Stimulated activated CD4-positive, alpha-beta T cell treated with anti-CD3 and anti-CD28 coated beads, TNF-alpha, amount 100 ng/mL, for 1 hour (primary cell): ENCODE measurements at places on chromosomes 16 and 17.

GRCh38 chr17:33651686-33652085 is 358.6 kb upstream of the ASIC2 start:
- no peak for DNase-seq

- DNase-seq, result no peak
Measured at GRCh38 chr17:29063992-29064391, 21.1 kb downstream of the PIPOX start.

- DNase-seq, result no peak
Measured at GRCh38 chr16:49670627-49671026, 185.3 kb downstream of the ZNF423 start.

GRCh38 chr16:2981899-2982250 is 1.6 kb upstream of the PKMYT1 start:
- DNase-seq, result no peak

DNA sequence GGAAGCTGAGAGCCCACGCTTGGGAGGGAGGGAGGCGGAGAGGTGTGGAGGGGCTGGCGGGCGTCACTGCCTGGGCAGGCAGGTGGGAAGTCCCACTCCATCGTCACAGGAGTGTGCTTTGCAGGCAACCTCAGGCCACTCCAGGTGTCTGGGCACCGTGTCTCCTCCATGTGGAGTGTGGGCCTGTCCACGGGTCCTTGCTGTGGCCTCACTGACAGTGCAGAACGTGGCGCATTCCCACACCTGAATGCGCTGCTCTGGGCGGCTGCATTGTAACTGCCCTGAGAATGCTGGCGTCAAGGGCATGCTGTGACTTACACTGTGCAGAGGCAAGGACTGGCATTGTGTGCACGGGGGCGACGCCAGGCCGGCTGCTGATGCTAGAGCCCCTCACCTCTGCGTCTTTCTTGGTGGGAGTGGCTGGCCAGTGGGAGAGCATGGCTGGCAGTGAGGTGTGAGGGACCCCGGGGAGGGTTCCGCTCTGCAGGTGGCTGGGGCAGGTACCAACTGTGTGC is 66.4 kb downstream of the BANP start:
- DNase-seq, result no peak

DNA sequence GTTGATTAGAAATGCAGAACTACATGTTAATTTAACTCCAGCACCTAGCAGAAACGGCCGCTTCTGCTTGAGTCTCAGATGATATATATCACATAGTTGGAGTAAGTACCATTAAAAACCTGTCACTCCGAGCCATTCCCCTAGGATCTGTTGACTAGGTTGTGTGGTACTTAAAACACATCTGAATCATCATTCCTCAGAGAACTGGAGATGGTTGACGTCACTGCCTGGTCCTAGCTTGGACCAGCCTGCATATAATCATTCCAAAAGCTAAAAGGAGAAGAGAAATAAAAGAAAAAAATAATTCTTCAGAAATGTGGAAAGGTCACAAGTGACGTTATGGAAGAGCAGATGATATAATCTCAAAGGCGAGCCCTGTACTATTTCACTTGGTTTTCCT is 31.3 kb upstream of the RASL10B start:
- DNase-seq, result no peak

DNA sequence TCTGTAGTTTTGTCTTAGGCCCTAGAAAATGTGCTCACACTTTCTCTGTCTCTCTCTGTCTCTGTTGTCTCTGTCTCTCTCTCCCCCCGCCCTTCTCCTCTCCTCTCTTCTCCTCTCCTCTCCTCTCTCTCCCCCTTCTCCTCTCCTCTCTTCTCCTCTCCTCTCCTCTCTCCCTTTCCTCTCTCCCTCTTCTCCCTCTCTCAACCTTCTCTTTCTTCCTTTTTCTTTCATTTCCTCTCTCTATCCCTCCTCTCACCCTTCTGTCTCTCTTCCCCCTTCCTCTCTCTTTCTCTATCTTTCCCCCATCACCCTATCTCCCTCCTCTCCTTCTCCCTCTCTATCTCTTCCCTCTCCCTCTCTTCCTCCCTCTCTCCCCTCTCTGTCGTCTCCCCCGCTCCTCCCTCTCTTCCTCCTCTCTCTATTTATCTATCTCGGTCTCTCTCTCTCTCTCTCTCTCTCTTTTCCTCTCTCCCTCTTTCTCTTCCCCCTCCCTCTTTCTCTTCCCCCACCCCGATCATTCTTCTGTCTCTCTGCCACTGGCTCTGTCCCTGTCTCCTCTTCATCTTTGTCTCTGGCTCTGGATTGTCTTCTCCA is 107.2 kb upstream of the C16orf82 start:
- no peak for DNase-seq

DNA sequence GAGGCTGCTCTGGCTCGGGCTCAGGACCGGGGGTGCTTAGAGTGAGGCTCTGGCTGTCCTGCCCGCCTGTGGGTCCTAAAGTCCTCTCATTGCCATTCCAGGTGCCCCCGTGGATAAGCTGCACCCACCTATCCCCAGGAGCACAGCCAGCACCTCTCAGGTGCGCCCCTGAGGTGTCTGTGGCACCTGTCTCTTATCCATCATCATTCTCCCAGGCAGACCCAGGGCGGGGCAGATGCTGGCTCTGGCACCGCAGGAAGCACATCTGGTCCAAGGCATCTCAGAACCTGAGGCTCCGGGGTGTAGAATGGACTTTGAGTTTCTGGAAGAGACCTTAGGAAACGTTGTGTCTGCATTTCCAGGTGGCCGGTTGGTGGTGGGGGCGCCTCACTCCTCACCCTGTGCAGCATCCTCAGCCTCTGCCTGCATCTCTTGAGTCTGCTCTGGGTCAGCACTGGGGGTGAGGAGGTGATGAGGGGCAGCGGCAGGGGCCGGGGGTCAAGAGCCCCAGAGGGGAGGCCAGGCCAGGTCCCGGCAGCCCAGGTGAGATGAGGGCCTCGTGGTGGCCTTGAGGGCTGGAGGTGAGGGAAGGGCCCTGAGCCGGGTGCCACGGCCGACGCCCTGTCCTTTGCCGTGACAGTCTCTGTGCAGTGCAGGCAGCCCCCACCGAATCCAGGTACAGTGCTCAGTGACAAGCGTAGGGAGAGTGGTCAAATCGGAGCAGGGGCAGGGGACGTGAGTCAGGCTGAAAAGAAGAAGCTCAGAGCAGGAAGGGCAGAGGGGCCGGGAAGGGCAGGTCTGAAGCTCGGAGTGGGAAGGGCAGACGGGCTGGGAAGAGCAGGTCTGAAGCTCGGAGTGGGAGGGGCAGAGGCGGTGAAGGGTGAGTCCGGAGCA is 173.5 kb downstream of the NPIPB11 start:
- no peak for DNase-seq

GRCh38 chr17:35460354-35460851 is 11.8 kb upstream of the SLFN13 start:
- DNase-seq, result no peak

DNA sequence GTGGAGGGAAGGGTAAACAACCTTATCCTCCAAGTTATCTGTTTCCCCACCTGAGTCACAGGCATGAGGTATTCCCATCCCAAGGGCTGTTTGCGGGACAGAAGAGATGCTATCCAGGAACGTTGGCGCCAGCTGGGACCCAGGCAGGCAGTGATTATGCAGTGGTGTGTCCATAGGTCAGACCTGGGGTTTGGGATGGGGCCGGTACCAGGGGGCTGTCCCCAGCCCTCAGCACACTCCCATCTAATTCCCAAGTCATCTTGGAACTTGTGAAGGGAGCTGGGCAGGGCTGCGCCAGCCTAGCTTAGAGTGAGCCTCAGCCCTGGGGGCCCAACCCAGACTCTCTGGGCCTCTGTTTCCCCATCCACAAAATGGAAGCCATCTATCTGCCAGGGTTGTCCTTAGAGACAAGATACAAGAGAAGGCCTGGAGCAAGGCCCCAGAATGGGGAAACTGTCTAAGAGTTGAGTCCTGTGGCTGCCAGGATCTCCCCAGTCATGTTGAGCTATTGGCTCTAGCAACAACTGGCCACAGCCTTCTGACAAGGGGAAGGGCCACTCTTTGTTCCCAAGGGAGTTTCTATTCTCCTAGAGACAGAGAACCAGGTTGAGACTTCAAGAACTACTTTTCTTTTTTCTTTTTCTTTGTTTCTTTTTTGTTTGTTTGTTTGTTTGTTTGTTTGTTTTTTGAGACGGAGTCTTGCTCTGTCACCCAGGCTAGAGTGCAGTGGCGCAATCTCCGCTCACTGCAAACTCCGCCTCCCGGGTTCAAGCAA is 9.8 kb upstream of the JUP start:
- DNase-seq, result no peak

DNA sequence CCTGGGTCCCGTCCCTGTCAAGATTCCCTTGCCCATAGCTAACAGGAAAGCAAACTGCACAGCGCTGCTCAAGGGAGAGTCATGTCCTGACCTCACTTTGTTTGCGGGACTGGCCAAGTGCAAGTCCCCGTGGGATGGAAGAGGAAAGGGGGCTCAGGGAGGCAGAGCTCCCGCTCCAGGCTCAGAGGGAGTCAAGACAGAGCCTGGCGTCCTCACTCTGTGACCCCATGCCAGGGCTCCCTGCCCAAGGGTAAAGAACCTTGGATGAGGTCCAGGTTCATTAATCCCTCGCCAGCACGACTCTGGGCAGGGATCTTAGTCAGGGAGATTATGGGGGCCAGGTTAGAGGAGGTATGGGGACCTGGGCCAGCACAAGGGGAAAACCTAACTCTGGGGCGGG is 51.5 kb upstream of the CBX4 start:
- no peak for DNase-seq

GRCh38 chr17:72518753-72519597 is 398.2 kb downstream of the SOX9 start:
- DNase-seq, result no peak
